Daoy (cell line): ENCODE measurements at places on chromosomes 6 and 20. TPM values are rescaled to one million over a fixed set of nuclear protein-coding genes. Genes with fewer than 3 reads are reported as not detected.

DNA sequence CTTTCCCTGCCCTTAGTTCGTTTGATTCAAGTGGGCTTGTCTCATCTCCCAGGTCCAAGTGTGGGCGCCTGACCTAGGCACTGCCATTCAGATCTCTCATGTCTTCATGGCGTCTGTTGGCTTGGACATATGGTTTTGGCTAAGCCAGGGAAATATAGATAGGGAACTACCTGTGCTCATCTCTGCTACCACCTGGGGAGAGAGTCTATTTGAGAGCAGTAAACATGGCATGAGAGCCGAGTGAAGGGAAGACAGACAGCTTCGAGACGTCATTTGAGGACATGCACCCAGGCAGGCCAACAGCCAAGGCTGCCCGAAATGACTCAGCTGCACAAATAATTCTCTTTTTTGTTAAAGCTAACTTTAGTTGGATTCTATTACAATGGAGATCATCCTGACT, 370.7 kb upstream of the AGPAT4 start:
- no peak for DNase-seq

DNA sequence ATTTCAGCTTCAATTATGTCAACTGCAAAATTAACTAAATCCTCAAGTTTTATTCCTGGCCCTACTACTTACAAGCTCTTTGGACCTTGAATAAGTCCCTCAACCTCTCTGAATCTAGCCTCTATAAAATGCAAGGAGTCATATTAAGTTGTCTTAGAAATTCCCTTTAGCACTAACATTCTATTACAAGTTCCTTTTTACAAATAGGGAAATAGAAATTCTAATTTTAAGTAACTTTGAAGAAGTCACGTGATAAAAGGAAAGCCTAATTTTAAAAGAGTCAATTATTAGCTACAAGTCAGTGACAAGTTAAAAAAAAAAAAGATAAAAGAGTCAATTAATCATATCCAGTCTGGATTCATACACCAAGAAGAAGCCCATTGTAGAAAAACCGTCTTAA, 24.6 kb upstream of the GTF3C6 start:
- no peak for DNase-seq

GRCh38 chr6:53813096-53813495, 18.3 kb downstream of the LRRC1 start:
- no peak for DNase-seq

GRCh38 chr6:98764373-98764911, 69.9 kb upstream of the POU3F2 start:
- DNase-seq: peak; percentile 17

DNA sequence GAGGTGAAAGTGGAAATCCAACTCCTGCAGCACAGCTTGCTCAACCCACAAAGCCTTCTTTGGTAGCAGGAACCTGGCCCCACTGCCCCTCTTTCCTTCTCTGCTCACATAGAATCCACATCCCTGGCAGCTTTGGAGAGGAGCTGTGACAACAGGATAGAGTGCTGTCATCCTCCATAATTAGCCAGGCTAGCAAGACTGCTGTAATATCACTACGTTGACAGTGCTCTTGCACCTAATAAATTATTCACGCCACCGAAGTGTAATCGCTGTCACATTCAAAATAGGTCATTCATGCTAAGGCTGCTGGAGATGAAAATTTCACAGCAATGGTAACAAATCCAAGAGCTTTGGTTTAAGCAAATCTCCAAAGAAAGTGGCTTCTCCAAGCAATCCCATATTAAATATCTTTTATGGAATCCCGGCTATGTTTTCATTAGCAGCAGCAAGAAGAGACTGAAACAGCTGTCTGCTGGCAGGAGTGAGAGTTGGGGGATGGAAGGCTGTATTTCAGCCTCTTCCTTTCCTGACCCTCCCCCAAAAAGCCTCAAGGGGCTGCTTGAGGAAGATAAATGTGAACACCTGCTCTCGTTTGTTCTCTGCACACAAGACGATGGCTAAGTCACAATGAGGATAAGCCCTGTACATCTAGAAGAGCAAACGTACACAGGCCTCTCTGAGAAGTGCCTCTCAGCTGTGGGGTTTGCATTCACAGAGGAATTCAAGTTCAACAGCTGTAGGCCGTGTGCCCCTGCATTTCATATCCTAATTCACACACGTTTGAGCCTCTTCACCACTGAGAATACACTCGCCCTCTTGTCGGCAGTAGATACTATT, 16.5 kb downstream of the RIPOR2 start:
- DNase-seq: no peak

DNA sequence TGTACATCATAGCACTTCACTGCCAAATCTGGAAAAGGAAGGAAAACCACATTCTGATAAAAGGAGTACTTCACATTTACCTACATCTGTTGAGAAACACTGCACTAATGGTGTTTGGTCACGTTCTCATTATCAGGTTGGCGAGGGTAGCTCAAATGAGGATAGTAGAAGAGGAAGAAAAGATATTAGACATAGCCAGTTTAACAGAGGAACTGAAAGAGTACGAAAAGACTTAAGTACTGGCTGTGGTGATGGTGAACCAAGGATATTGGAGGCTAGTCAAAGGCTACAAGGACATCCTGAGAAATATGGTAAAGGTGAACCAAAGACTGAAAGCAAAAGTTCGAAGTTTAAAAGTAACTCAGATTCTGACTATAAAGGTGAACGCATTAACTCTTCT, 32.0 kb upstream of the GJA10 start:
- DNase-seq: no peak

- DNase-seq: no peak
These were observed 409.3 kb upstream of the SULF2 start for GRCh38 chr20:48194583-48194982.

ZKSCAN8 gene
- 11.9 and 16.3 TPM in 2 replicates for total RNA-seq

DNA sequence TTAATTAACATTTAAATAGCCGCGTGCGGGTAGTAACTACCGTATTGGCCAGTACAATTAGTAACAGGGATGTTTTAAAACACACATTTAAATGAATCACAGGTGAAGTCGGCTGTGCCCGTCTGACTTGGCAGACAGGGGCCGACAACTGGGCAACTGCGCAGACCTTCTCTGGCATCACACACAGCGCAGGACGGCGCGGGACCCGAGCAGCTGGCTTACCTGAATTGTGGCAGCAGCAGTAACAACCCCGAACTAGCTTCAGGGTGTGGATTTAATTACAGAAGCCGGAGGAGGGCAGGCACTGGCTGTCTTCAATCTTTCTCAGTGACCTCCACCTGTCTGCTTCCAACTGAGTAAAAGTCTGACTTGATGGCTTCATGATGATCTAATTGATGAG, 91.7 kb downstream of the DACT2 start:
- DNase-seq: no peak

DNA sequence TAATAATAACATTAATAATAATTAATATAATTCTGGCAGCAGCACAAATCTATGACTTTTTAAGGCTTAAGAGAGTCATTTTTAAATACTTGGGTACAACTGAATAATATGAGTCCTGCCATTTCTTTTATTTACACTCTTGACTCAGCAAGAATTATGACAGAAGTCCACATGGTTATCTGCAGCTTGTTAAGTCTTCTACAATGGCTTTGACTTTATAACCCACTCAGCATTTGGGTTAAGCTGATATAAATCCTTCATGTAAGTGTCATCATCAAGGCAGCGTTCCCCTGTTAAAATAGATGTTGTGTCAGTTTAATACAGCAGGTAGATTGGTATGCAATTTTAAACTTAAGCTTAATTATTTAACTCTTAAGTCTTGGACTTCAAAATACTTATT, 131.7 kb downstream of the ARHGAP18 start:
- no peak for DNase-seq

DNA sequence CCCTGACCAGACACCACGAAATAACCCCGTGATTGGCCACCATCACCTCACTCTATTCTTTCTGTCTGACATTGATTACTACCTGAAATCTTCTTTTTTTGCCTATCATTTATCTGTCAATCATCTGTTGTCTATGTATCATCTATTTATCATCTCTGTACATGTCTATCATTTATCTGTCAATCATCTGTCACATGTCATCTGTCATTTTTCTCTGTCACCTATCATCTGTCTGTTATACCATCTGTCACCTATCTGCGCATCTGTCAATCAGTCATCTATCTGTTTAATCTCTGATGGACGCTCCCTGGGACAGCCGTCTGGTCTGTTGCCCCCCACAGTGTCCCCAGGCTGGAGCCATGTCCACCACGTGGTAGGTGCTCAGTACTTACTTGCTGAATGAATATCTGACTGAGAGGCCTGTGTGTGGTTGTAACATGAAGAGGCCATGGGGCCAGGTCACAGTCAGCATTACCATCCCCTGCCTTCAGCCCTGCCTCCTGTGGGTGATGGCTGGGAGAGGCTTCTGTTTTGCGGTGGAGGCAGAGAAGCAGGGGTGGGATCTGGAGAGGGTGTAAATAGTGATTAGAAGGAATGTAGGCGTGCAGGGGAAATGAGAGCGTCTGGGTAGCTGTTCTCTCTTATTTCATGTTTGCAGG, 302.7 kb downstream of the QKI start:
- DNase-seq: no peak

MGME1 gene
- 8.3 and 12.1 TPM in 2 replicates for total RNA-seq

- DNase-seq: peak; percentile 15
These were observed 125.7 kb upstream of the HDAC2 start for GRCh38 chr6:114096561-114097172.

DNA sequence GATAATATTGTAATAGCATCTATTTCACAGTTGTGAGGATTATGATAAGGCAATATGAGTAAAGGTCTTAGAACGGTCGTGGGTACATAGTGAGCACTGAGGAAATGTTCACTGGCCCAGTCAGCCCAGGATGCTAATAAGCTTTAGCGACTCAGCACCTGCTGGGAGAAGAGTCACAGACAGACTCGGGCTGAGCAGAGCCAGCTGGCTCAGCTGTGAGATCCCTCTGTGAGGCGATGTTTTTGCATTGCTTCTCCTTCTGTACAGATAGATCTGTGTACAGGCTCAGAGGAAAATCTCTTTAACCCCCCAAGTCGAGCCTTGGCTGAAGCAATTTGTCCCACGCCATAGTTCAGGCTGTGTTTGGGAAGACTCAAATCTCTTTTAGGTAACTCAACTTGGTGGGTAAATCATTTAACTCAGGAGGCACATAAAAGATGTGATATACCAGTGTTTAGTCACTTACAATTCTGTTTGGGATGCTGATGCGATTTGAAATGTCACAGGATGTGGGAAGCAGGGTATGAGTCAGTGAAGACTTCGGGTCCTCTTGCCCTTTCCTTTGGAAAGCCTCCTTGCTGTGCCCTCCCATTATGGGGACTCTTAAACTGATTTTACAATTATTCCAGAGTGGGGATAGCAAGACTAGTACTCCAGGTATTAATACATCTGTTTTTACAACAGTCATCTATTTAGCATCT, 53.1 kb downstream of the PHACTR1 start:
- DNase-seq: peak; percentile 68

GRCh38 chr20:49724408-49725223, 10.9 kb upstream of the B4GALT5 start:
- peak; percentile 49 for DNase-seq

ZFP57 gene
- 0.57 TPM in 1 of 2 replicates, not detected in the other for total RNA-seq

GRCh38 chr6:56528412-56528841, 114.3 kb downstream of the DST start:
- peak; percentile 84 for DNase-seq

PLA2G7 gene
- not detected in 2 replicates for total RNA-seq

C6orf52 gene
- 2.7 and 13.0 TPM in 2 replicates for total RNA-seq

PTPRT gene
- not detected in 2 replicates for total RNA-seq

TREM1 gene
- total RNA-seq: not detected in 2 replicates

DNA sequence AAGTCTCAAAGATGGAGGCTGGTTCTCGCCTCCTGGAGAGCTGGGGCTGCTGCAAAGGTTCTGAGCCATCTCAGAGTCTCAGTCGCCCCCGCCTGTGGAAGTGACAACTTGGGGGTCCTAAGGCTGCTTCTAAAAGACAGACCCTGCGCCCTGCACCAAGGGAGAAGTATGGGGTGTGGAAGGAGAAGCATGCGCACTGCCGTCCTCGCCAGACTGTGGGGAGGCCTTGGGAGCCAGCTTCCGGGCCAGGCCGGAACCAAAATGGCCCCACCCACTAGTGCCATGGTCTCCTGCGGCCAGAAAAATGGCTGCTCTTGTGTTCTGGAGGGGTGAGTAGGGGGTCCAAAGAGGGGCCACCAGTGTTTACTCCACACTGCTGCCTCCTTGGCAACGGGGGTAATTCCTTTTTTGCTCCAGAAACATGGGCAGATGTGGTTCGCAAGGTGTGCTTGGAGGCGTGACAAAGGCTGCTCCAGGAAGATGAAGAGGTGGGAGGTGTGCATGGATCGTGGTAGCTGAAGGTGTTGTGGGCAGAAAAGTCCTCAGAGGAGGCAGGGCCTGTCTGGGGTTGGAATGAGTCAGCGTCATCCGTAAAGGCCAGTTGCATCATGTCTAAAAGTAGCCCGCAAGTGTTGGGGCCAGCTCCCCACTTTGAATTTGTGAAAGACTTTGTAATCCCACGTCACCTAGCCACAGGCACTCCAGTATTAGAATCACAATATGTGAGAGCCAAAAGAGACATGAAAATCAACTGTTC, 329.8 kb upstream of the SOX4 start:
- DNase-seq: peak; percentile 77
